Peyer's patch (tissue), 4 donors: ENCODE measurements at places on chromosomes 11 and 22.

DNA sequence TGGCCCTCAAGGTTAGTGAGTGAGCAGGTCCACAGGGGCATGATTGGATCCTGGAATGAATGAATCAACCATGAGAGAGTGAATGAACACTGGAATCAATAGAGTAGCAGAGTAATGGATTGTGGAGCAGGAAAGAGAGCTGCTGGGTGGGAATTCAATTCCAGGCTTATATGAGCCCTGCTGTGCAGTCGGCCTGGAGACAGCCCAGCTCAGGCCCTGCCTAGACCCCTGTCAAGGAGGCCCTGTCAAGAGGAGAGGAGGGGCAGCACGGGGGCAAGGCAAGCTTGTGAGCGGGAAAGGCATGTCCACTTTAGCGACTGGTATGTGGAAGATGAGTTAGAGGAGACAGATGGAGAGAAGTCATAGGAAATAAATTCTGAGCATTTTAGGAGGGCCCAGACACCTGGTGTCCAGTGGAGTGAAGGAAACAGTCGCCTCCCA lies 1.3 kb upstream of the FOLR1 start:
- no peak for DNase-seq

- DNase-seq = no peak
Observed at GRCh38 chr11:70409871-70410270, 11.5 kb downstream of the CTTN start.

DNA sequence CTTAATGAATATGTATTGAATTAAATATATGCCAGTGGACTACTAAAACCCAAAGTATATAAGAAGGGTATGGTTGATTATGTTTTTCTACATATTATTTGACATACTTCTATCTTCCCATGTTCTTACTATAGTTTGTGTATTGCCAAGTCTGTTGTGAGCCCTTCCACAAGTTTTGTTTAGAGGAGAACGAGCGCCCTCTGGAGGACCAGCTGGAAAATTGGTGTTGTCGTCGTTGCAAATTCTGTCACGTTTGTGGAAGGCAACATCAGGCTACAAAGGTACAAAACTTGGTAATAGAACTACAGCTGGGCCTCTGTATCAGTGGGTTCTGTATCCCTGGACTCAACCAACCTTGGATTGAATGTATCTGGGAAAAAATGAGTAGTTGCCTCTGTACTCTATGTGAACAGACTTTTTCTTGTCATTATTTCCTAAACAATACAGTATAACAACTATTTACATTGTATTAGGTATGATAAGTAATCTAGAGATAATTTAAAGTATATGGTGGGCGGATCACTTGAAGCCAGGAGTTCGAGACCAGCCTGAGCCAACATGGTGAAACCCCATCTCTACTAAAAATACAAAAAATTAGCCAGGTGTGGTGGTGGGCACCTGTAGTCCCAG lies 38.7 kb upstream of the TTC36 start:
- DNase-seq = peak; percentile 79

DNA sequence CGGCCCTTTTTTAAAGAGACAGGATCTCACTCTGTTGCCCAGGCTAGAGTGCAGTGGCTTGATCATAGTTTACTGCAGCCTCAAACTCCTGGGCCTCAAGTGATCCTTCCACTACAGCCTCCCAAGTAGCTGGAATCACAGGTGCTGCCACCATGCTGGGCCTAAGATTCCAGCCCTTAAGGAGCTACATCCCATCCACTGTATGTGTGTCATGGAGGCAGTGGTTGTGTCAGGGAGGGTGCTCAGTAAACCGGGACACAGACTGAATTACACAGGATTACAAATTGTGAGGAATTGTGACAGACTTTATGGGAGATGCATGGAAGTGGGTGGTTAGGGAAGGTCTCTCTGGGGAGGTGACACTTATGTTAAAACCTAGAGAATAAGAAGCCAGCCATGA lies 2.1 kb upstream of the PPIL2 start:
- DNase-seq = peak; percentile 43

DNA sequence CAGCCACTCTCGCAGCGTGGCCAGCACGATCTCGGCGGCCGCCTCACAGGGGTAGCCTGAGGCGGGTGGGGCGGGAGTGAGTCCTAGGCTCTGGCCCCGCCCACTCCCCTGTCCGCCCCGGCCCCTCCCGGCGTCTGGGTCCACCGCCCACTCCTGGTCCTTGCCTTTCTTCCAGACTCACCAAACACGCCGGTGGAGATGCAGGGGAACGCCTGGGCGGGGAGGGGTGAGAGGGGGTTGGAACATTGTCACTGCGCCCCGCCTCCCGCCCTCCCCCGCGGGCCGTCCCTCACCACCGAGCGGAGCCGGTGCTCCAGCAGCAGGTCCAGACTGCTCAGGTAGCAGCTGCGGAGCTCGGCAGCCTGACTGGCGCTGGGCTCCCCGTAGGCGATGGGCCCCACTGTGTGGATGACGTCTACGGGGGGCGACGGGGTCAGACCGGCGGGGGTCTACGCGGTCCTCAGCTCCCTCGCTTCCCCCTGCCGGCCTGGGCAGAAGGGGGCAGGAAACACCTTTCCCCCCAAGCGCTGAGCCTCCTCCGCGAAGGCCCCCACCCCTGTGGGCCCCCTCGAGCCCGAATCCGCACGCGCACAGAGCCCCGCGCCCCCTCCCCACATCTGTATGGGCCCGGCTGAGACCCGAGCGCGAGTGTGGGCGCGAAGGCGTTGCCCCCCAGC lies 13.2 kb downstream of the OTUB1 start:
- DNase-seq = no peak

- no peak for DNase-seq
Observed at GRCh38 chr11:110176366-110177085, 83.3 kb downstream of the ZC3H12C start.

DNA sequence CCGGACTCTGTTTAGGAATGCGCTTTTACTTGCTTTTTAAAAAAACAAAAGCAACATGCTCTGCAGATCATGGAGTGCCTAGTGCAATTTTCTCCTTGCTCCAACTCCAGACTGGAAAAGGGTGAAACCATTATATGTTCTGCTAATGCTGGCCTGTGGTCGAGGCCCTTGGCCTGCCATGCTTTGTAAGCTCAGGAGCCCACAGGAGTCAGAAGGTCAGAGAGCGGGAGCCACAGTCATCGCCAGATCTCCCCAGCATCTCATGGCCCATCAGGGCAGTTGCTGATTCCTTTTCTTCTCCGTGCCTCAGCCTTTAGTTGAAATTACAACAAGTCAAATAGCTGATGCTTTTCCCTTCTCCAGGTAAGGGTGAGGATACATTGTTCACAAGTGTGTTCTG lies 80.3 kb downstream of the DDIAS start:
- no peak for DNase-seq

DNA sequence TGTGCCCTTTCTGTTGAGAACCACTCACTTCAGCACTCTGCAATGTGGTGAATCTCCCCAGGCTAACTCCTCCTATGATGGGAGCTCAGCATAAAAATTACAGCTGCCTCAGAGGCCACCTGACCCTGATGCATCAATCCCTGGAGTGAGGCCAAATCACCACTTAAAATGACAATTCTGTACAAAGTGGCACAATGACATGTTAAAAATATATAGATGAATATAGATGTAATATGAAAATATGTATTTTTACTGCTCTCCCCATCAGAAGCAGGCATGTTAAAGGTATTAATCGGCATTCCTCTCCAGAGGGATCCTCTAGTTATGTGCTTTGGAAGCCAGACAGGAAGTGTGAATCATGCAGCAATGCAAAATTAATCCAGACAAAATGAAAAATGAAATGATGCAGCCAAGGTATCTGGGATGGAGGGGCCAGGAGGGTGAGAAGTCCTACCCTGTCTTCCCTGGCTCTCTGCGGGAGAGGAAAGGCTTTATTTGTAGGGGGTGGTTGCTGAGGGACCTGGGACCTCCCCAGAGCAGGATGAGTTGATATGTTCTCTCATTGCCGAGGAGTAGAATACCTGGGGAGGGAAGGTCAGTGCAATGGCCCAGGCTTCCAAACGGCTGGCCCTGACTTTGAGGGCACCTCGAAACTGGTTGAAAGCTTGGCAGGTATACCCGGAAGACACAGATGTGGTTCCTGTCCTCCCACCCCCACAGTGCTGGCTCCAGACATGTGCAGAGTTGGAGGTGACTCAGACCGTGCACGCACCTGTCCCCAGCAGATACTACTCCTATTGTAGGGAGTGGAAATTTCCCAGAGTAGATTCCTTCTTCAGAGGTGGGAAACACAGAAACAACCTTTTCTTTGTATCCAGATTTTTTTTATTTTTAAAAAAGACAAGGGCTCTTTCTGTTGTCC lies 347.9 kb upstream of the NCAM1 start:
- DNase-seq = no peak

GRCh38 chr11:65182258-65183170 lies 786 bp downstream of the CAPN1 start:
- DNase-seq = peak; percentile 73

- no peak for DNase-seq
Observed at GRCh38 chr11:119641983-119642745, 86.8 kb downstream of the NECTIN1 start.

- DNase-seq = no peak
Observed at GRCh38 chr11:111978028-111978771, 41.1 kb downstream of the DIXDC1 start.

GRCh38 chr11:76803023-76803422 lies 19.9 kb downstream of the TSKU start:
- no peak for DNase-seq

GRCh38 chr11:11065396-11065795 lies 207.5 kb upstream of the ZBED5 start:
- no peak for DNase-seq

DNA sequence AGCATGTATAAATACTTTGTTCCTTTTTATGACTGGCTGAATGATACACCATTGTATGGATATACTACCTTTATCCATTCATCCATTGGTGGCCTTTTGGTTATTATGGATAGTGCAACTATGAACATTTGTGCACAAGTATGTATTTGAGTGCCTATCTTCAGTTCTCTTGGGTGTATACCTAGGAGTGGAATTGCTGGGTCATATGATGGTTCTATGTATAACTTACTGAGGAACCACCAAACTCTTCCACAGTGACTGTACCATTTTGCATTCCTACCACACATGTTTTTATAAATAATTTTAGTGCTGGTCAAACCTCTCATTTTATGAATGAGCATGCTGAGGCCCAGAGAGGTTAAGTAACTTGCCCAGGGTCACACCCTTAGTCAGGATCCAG lies 3.8 kb upstream of the PATZ1 start:
- no peak for DNase-seq

DNA sequence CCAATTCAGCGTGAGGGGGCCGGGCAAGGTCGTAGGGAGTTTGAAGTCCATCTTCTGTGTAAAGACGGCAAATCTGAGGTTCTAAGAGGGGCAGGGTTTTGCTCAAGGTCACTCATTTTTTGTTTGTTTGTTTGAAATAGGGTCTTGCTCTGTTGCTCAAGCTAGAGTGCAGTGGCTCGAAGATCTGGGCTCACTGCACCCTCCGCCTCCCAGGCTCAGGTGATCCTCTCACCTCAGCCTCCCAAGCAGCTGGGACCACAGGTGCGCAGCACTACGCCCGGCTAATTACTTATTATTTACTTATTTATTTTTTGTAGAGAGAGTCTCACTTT lies 355 bp upstream of the AP1B1 start:
- DNase-seq = no peak

- peak; percentile 23 for DNase-seq
Observed at GRCh38 chr11:14357881-14358728, 878 bp downstream of the RRAS2 start.

DNA sequence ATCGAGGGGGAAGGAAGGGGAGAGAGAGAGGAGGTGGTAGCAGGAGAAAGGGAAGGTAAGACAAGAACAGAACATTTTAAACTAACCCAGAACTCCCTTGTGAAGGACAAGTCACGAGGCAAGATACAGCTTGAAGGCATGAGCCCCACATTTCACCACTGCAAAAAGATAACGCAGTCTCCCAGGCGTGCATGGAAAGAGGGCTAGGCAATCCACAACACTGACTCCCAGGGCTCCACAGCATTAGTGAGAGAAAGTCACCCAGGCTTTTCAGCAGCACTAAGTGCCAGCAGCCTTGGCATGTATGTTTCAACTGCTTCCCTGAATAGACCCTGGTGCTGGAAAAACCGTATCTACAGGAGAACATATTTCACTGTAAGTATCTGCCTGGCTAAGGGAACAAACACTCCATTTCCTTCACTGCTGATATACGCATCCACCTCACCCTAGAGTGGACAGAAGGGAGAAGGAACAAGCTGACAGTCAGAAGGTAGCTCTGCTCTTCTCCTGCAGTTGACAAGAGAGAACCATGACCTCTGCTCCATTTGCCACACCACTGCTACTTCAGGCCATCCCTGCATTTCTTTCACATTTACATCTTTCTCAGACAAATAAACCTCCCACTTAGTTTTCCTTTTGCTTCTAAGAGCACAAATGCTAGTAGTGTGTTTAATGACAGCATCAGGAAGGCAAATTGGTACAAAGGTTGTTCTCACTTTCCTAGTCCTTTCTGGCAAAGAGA lies 87.9 kb downstream of the AMBRA1 start:
- DNase-seq = no peak
